Breast epithelium (tissue), 4 donors: ENCODE measurements at places on chromosomes 11 and 22.

DNA sequence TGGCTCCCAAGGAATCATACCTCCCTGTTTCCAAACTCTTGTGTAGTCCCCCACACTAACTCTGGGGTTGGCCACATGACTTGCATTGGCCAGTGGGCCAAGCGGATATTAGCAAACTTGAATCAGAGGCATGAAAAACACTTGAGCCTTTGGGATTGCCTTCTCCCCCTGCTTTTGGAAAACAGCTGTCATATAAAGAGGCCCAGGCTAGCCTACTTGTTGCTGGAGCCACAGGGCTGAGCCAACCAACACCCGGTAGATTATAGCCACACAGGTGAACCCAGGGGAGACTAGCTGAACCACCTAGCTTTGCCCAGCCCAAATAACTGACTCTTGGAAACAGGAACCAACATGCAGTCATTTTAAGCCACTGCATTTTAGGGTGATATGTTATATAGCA is 354.8 kb downstream of the TENM4 start:
- DNase-seq: no peak

DNA sequence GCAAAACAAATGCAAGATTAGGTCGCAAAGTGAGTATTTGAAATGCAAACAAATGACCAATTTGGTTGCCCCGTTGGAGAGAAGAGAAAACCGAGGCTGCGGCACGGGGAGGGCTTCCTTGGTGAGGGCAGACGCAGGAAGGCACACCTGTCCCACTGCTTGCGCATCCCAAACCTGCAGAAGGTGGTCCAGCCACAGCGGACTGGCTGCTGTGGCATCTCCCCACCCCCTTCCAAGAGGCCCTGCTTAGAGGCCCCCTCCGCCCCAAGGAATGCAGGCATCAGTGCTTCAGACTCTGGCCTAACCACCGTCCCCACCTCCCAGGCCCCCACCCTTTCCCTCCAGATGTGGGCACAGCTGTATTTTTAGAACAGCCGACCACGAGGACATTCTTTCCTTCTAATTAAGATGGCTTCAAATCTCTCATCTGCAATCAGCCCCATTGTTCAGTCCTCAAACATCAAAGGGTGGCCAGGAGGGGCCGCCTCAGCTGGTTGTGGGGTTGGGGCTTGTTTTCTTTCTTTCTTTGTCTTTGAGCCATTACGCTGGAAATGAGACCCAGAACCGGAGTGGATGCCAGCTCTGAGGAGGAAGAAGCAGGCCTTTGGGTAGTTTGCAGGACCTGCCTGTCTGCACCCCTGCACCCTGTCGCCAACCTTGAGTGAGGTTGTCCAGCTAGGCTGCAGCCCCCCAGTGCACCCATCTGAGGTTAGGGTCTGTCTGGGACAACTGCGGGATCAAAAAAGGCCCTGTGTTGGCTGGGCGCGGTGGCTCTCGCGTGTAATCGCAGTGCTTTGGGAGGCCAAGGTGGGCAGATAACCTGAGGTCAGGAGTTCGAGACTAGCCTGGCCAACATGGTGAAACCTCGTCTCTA is 9.4 kb upstream of the DERL3 start:
- no peak for DNase-seq

DNA sequence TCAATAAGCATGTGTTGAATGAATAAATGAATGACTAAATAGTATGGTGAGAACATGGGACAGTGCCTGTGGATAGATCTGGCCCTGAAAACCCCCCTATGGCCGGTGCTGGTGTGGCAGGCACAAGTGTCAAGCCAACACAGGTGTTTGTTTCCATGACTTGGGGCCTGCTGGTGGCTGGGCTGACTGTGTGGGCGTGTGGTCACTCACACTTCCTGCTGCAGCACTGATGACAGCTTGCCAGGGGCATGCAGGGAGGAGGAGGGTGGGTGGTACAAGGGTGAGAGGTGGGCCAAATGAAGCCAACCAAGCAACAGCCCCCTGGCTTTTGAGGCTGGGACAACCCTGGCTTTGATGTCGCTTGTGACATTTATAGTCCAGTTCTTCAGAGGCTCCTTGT is 30.3 kb upstream of the ABCC8 start:
- DNase-seq: no peak

GRCh38 chr11:128804481-128804880 is 62.6 kb downstream of the KCNJ1 start:
- DNase-seq: no peak

DNA sequence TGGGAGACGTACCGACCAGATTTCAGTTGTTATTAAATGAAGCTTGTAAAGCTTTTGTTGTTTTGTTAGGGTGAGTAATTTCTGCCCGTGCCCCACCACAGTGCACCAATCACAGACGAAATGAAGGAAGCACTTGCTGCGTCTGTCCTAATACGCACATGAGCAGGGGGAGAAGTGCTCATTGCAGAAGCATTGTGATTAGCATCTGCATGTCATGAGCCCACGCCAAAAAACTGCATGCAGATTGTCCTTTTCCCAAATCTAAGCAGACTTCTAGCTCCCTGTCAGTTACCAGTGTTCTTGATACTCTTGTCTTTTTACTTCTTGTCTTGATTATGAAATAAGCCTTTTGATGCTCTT is 15.5 kb downstream of the RBX1 start:
- DNase-seq: no peak

- no peak for DNase-seq
These were observed 12.6 kb upstream of the MAPK8IP1 start for GRCh38 chr11:45872651-45873356.

- no peak for DNase-seq
These were observed 62.2 kb downstream of the IGLL1 start for GRCh38 chr22:23517804-23518375.

- no peak for DNase-seq
These were observed 23.6 kb upstream of the TMA7B start for GRCh38 chr22:39936523-39937145.

- no peak for DNase-seq
These were observed 252.6 kb downstream of the GUCY1A2 start for GRCh38 chr11:106765469-106766258.

DNA sequence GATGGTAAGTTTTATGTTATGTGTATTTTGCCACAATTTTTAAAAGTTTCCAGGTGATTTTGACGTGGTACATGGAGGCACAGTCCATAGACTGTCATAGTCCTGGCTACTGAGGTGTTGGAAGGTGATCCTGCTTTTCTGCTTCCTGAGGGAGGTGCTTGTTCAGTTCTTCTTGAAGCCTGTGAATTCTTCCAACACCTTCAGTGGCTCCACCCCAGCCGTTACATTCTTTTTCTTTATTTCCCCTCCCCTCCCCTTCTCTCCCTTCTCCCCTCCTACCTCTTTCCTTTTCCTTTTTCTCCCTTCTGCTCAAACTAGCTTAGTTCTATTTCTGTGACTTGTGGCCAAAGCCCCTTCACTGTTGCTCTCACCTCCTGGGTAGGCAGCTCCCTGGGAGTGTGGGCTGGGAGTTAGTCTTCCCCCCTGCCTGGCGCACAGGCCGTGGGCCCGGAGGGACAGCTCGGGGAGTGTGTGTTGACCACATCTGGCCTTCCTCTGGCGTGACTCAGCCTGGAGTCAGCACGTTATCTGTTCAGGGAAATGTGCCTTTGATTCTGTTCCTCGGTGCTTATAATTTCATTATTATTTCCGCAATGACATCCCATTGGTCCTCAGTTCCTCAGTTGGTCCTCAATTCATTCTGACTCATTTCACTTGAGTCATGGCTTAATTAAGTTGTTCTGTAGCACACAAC is 566.2 kb downstream of the TBC1D22A start:
- DNase-seq: no peak

GRCh38 chr11:96097844-96098421 is 174.0 kb upstream of the MTMR2 start:
- no peak for DNase-seq

- DNase-seq: no peak
These were observed 144.6 kb downstream of the NOX4 start for GRCh38 chr11:89346601-89347000.

- no peak for DNase-seq
These were observed 17.1 kb upstream of the BDNF start for GRCh38 chr11:27717377-27717776.

DNA sequence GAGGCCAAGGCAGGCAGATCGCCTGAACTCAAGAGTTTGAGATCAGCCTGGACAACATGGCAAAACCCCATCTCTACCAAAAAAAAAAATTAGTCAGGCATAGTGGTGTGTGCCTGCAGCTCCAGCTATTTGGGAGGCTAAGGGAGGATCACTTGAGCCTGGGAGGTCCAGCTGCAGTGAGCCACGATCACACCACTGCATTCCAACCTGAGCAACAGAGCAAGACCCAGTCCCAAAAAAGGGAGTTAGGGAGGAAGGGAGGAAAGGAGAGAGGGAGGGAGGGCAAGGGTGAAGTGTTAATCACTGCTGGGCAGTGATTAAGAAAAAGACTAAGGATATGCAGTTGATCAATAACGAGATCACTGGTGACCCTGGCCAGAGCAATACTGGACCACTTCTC is 56.0 kb upstream of the APOA1 start:
- no peak for DNase-seq

DNA sequence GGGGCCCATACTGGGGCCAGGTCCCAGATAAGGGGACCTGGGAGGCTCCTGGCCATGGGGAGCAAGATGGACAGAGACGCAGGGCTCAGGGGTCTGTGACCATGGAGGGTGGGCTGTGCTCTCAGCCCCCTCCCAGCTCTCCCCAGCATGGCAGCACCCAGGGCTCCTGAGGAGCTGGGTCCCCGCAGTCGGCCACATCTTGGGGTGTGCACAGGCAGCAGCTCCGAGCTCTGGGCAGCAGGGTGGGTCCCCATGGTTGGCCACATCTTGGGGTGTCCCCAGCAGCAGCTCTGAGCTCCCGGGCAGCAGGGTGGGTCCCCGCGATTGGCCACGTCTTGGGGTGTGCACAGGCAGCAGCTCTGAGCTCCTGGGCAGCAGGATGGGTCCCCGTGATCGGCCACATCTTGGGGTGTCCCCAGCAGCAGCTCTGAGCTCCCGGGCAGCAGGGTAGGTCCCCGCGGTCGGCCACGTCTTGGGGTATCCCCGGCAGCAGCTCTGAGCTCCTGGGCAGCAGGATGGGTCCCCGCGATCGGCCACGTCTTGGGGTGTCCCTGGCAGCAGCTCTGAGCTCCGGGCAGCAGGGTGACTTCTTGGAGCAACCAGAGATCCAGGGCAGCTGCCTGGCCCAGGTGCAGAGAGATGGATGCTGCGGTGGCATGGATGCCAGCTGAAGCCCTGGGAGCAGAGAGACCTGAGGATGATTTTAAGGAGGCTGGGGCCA is 18.3 kb upstream of the MUC5B start:
- DNase-seq: no peak

GRCh38 chr11:116885951-116886655 is 48.7 kb upstream of the APOA1 start:
- no peak for DNase-seq

GRCh38 chr11:58391879-58392278 is 14.8 kb downstream of the OR5B3 start:
- no peak for DNase-seq

- DNase-seq: no peak
These were observed 90.4 kb upstream of the PARVA start for GRCh38 chr11:12287009-12287373.

DNA sequence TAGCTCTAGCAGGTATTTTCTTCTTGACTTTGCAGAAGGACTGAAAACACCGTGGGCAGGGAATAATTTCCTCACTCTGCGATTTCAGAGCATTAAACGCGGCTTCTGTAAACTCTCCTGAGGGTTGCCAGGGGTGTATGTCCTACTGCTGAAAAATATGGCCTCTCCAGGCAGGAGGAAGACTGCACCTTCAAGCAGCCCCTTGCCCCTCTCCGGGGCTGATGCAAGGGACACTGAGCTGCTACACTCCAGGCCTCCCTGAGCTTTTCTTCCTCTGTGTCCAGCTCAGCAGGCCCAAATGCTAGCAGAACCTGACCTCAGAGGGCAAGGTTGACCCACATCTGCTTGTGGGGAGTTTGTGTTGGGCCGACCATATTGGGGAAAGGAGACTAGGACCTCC is 2.2 kb downstream of the CD6 start:
- no peak for DNase-seq

- DNase-seq: no peak
These were observed 11.3 kb upstream of the GDPD5 start for GRCh38 chr11:75536786-75537641.

DNA sequence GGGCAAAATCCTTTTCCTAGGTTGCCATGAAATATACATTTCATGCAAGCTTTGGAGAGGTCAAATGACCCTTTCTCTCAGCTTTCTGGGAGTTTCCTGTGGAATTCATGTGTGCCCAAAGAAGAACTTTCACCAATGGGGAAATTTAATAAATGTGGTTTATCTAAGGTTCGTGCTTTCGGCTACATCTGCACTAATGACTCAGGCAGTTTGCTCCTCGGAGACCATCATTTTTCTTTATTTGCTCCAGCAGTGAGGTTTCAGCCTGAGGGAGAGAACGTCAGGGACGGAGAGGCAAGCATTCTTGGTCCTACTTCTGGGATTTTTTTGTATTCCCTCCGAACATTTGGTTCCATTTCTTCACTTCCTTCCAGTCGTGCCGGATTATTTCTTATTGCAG is 85.2 kb downstream of the FLI1 start:
- no peak for DNase-seq

GRCh38 chr11:104343578-104343977 is 179.6 kb upstream of the PDGFD start:
- no peak for DNase-seq

- no peak for DNase-seq
These were observed 5.3 kb upstream of the PRDM11 start for GRCh38 chr11:45141171-45141570.

DNA sequence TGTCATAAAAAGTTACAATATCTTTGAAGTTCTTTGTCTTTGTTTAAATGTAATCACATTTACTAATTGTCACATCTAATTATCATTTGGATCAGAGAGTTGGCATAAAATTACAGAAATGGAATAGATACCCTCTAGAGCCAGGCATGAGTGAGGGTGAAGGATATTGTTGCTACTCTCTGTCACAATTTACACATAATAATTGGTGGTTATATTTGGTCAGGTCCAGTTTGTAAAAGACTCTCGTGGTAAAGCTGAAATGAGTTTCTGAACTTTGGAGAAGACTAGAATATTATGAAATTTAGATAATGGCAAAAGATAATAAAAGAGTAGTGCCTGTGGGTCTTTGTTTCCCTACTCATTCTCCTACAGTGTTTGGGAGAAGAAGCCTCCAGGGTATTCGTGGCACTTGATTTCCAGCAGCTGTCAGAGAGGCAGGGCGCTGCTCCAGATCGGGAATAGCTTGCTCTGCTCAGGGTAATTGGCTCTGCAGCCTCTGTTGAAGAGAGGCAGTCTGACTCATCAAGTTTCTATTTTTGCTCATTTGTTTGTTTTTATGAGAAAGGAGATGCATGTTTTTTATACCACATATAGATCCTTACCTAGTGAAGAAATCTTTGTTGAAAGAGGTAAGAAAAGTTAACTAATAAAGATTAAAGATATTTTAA is 349.9 kb downstream of the CNTN5 start:
- no peak for DNase-seq

GRCh38 chr11:47373876-47374719 is 4.2 kb downstream of the SPI1 start:
- peak; percentile 76 for DNase-seq

GRCh38 chr11:22343371-22344032 is 5.3 kb downstream of the SLC17A6 start:
- no peak for DNase-seq
